IMR-90 (cell line): ENCODE measurements at places on chromosomes 11 and 22. TPM values are rescaled to one million over a fixed set of nuclear protein-coding genes. Genes with fewer than 3 reads are reported as not detected.

Gene PLEKHB1
- under 0.01 and 0.36 TPM in 2 replicates for total RNA-seq

Gene MUC6
- not detected in 2 replicates for total RNA-seq

Gene MS4A4A
- not detected in 2 replicates for total RNA-seq

Gene PLAAT5
- not detected in 2 replicates for total RNA-seq

Gene MMP11
- total RNA-seq = 1.4 and 2.2 TPM in 2 replicates

Gene NLRP6
- total RNA-seq = not detected in 2 replicates

Gene DDIAS
- total RNA-seq = 9.4 and 15.8 TPM in 2 replicates

Gene RHOG
- total RNA-seq = 16.3 and 20.6 TPM in 2 replicates

Gene NCR3LG1
- 3.9 and 4.1 TPM in 2 replicates for total RNA-seq

Gene APOBEC3B
- total RNA-seq = 17.2 and 17.6 TPM in 2 replicates

Gene XKR3
- total RNA-seq = not detected in 2 replicates

Gene MLC1
- total RNA-seq = not detected in 2 replicates

Gene CARNS1
- total RNA-seq = under 0.01 TPM in 2 replicates

Gene MS4A6E
- not detected in 2 replicates for total RNA-seq

Gene C11orf91
- total RNA-seq = not detected in 2 replicates

Gene PYGM
- total RNA-seq = under 0.01 and 0.18 TPM in 2 replicates

Gene OR4C12
- total RNA-seq = not detected in 2 replicates

Gene NLRP10
- total RNA-seq = 25.6 and 36.7 TPM in 2 replicates

Gene GGTLC3
- not detected in 2 replicates for total RNA-seq

Gene RIMBP3B
- 0.18 and 0.28 TPM in 2 replicates for total RNA-seq

Gene CARD18
- not detected in 2 replicates for total RNA-seq

Gene OR51B2
- not detected in 2 replicates for total RNA-seq

Gene SMIM35
- not detected in 2 replicates for total RNA-seq

Gene CDKN1C
- 1.6 and 2.2 TPM in 2 replicates for total RNA-seq
